ENCODE measurements at places on chromosomes 1 and 21. TPM values are rescaled to one million over a fixed set of nuclear protein-coding genes. Genes with fewer than 3 reads are reported as not detected.

DNA sequence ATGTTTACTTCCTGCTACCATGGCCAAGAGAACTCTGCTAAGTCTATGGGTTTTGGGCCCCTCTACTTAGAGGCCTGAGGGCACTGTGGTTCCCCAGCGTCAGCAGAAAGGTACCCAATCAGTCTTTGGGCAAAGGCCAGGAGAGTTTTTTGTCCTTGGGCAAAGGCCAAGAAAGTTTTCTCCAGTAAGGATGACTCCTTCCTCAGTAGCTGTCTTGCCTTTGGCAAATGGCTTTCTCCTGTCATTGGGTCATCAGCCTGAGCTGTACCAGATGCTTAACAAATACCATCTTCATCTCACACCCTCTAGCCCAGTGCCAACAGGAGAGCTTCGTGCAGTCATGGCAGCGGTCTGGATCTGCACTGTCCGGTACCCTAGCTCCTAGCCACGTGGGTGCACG lies 199.3 kb upstream of the TMEM51 start:
- DNase-seq: no peak

The NPL gene
- 44.5 TPM for total RNA-seq

DNA sequence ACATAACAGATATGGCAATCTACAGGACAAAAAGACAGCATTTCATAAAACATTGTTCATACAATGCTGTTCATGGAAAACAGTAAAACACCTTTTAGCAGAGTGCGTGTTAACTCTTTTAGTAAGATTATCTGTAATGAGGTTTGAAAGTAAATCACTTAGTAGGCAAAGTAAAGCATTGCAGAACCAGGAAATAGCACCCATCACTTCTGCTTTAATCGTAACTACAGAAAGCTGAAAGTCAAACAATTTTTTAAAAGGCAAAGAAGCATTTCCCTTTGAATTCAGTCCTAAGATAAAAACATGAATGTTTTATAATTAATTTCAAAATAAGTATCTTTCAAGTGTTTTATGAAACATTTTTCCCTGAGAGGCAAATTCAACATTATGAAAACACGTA lies 63.3 kb upstream of the RNF11 start:
- DNase-seq: no peak

The NBPF4 gene
- total RNA-seq: not detected

Measured in upper lobe of right lung (tissue), 1 donor.